ENCODE measurements at places on chromosomes 7 and 10. TPM values are rescaled to one million over a fixed set of nuclear protein-coding genes. Genes with fewer than 3 reads are reported as not detected.

The NEUROD6 gene
- not detected for polyA plus RNA-seq

The TRIM50 gene
- 0.07 TPM for polyA plus RNA-seq

The PNLIPRP3 gene
- not detected for polyA plus RNA-seq

The AKR1C4 gene
- not detected for polyA plus RNA-seq

The CABCOCO1 gene
- 0.10 TPM for polyA plus RNA-seq

The CXCL12 gene
- 54.1 TPM for polyA plus RNA-seq

The MEOX2 gene
- 0.23 TPM for polyA plus RNA-seq

The TMEM270 gene
- polyA plus RNA-seq: not detected

The FRMPD2 gene
- polyA plus RNA-seq: 0.09 TPM

The ZYX gene
- polyA plus RNA-seq: 91.3 TPM

The HMX2 gene
- not detected for polyA plus RNA-seq

The SEMA4G gene
- 33.1 TPM for polyA plus RNA-seq

The SPDYE16 gene
- 0.06 TPM for polyA plus RNA-seq

The NODAL gene
- polyA plus RNA-seq: not detected

The TMEM176A gene
- polyA plus RNA-seq: 126 TPM

The ZNF479 gene
- not detected for polyA plus RNA-seq

The PPP1R9A gene
- 2.7 TPM for polyA plus RNA-seq

The OR2A42 gene
- polyA plus RNA-seq: 0.06 TPM

The ZNRF2 gene
- polyA plus RNA-seq: 14.4 TPM

The KCNMA1 gene
- 15.3 TPM for polyA plus RNA-seq

The IGF2BP3 gene
- polyA plus RNA-seq: not detected

The PTPN20 gene
- polyA plus RNA-seq: 0.50 TPM

The STK31 gene
- 0.23 TPM for polyA plus RNA-seq

The GOLGA7B gene
- 1.2 TPM for polyA plus RNA-seq

The HOXA7 gene
- 18.0 TPM for polyA plus RNA-seq

The CHAT gene
- polyA plus RNA-seq: not detected

The FGFBP3 gene
- polyA plus RNA-seq: 1.2 TPM

The VSTM2A gene
- 0.58 TPM for polyA plus RNA-seq

The GSTO2 gene
- 12.2 TPM for polyA plus RNA-seq

The SPAM1 gene
- not detected for polyA plus RNA-seq

The PPP1R17 gene
- polyA plus RNA-seq: not detected

The TMEM236 gene
- polyA plus RNA-seq: 2.4 TPM

The OR6B1 gene
- polyA plus RNA-seq: not detected

The HILPDA gene
- 12.7 TPM for polyA plus RNA-seq

The MRLN gene
- not detected for polyA plus RNA-seq

The TWNK gene
- polyA plus RNA-seq: 9.0 TPM

The ITPRID1 gene
- not detected for polyA plus RNA-seq

The SYT15 gene
- 1.2 TPM for polyA plus RNA-seq

The UPK3B gene
- 1.9 TPM for polyA plus RNA-seq

The DRGX gene
- polyA plus RNA-seq: 0.23 TPM

The NPSR1 gene
- 0.51 TPM for polyA plus RNA-seq

Measured in sigmoid colon (tissue), 7 donors.